NCI-H1105 (cell line): ENCODE measurements at places on chromosomes 6 and 20.
A peak's percentile ranks its signal among the peaks of the same experiment; 100 is the strongest.

- DNase-seq: no peak
Measured at GRCh38 chr20:39773380-39774000, 811.3 kb downstream of the DHX35 start.

- no peak for DNase-seq
Measured at GRCh38 chr6:130503146-130503545, 137.3 kb downstream of the TMEM200A start.

DNA sequence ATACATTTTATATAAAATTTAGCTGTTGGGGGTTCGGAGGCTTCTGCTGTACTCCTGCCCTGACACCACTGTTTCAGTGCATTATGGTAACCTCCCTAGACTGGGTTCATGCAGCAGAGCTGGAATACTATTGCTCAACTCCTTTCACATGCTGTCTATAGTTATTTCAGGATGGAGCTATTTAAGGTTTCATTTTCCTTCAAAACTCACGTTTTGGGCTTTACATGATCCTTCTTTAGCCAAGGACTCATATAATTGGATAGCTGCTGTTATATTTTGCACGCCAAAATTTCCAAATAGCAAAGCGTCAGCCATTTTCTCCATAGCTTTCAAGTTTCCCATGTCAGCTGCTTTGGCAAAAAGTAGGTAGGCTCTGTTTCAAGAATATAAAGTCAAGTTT is 76.8 kb downstream of the SEL1L2 start:
- DNase-seq: no peak

GRCh38 chr20:39713076-39713840 is 751.1 kb downstream of the DHX35 start:
- no peak for DNase-seq

GRCh38 chr6:168119539-168119938 is 40.5 kb upstream of the FRMD1 start:
- no peak for DNase-seq

DNA sequence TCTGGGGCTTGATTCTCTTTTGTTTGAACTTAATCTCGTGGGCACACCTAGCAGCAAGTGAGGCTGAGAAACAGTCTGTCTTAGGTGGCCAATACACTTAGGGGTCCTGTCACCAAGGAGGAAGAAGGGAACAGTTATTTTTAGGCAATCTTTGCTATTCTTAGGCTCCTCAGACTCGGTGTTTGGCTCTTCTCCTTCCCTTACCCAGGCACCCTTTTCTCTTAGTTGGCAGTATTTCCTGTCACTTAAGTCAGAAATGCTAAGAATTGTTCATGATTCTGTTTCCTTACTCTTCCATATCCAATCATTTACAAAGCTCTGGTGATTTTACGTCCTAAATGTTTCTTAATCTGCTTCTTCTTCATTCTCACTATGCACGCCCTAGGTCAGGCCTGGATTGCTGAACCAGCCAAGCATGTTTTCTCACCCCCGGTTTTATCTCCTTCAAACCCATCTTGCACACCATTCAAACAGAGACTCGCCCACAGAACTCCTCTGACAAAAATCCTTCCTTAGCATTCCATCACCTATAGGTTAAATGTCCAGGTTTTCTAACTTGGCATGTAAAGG is 45.2 kb upstream of the TMEM217 start:
- DNase-seq: no peak

DNA sequence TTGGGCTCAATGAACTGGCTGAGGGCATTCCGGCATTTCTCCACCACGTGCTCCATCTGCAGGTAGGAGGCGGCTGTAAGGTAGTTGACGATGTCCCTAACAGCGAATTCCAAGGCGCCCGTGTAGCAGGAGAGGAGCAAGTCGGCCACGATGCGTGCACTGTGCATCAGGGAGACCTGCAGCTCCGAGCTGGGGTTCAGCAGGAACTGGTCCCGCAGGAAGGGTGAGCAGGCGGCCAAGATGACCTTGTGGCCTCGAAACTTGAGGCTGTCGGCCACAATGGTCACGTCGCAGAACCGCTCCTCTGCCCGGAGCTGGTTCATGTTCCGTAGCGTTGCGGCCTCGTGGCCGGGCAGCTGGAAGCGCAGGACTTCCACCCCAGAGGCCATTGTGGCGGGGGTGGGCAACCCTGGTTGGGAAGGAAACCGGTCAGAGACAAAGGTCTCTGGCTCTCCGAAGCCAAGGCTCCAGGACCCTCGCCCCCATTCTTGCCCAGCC is 920 bp downstream of the ZBTB12 start:
- no peak for DNase-seq

DNA sequence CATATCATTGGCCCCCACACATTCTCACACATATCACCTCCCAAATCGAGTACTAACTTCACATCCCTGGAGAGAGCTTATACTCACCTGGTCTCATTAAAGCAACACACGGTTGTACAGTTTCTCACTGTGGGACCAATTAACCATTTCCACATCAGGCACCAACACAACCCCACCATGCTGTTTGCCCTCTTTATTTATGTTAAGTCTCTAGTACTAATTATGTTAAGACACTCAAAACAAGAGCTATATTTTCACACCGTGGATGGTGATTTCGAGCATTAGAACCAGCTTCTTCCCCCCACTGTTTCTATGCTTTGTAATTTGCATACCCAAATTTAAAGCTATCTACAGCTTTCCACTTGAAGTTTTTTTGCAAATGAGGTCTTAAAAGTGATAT is 6.3 kb downstream of the SCML4 start:
- DNase-seq: no peak

GRCh38 chr6:111818539-111819226 is 54.6 kb downstream of the FYN start:
- DNase-seq: no peak

- peak; percentile 97 for DNase-seq
Measured at GRCh38 chr6:24583463-24584381, 62.3 kb downstream of the KIAA0319 start.

DNA sequence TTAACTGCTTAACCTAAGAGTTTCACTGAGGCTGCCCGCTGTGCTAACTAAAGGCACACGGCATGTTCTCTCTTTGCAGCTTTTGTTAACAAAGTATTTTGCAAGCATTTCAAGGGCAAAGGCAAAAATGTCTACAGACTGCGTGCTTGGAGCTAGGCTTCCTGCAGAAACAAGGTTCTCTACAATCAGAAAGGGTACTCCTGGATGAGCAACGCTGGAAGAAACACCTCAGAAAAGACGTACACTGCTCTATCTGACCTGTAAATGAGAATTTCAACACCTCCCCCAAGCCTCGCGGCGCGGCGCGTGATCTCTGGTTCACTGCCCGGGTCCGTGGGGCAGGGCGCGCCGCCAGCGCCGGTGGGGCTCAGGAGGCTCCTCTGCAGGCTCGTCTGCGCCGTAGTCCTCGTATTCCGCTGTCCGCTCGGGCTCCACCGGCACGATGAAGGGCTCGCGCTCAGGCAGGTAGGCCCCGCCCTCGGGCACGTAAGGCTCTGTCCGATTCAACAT is 120.9 kb downstream of the COL12A1 start:
- peak; percentile 15 for DNase-seq

DNA sequence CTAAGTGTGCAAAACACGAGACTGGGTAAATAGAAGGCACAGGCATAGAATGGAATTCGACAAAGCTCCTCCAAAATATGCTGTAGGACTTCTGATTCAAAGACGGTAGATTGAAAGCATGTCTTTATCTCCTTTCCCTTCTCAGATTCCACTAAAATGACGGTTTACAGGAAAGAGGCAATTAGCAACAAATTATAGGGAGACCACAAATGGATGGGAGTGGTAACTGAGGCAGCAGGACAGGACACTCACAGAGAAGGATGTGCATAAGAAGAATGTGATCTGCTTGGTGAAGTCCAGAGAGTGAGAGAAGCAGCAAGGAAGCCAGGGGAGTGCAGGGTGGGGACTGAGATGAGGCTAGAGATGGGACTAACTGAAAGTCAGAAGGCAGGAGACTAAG is 113.4 kb upstream of the MRPS10 start:
- no peak for DNase-seq

DNA sequence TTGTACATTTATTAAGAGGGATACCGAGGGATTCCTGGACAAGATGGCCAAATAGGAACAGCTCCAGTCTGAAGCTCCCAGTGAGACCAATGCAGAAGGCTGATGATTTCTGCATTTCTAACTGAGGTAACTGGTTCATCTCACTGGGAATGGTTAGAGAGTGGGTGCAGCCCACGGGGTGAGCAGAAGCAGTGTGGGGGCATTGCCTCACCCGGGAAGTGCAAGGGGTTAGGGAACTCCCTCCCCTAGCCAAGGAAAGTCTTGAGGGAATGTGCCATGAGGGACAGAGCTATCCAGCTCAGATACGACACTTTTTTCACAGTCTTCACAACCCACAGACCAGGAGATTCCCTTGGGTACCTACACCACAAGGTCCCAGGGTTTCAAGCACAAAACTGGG is 10.7 kb upstream of the TAAR2 start:
- no peak for DNase-seq

DNA sequence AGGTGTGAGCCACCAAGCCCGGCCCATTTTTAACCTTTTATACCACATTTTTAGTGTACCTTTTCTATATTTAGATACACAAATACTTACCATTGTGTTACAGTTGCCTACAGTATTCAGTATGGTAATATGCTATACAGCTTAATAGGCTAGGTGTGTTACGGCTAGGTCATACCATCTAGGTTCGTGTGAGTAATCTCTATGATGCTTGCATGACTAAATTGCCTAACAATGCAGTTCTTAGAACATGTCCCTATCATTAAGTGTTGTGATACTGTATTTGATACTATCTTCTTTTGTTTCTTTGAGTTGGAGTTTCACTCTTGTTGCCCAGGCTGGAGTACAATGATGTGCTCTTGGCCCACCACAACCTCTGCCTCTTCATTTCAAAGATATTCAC is 387.7 kb upstream of the SASH1 start:
- DNase-seq: no peak

GRCh38 chr6:148347441-148348054 is 4.9 kb downstream of the SASH1 start:
- DNase-seq: no peak

DNA sequence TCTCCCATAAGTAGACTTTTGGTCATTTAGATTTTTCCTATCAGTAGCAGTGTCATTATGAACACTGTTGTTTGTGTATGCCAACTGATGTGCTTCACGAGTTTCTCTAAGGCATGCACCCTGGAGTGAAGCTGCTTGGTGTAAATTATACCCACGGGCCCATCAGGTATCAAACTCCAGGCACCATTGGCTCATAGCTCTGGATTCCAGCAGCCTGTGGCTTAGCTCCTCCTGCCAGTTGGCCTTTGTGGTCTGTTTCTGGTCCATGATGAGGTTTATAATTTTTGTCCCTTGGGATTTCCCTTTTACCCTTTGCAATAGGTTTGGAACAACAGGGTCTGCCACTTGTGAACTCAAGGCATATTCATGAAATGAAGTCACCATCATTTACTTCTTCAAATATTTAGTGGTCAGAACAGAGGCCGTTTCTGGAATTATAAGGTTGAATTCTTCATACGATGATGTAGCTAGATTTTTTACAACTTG is 350.5 kb downstream of the PRL start:
- no peak for DNase-seq

DNA sequence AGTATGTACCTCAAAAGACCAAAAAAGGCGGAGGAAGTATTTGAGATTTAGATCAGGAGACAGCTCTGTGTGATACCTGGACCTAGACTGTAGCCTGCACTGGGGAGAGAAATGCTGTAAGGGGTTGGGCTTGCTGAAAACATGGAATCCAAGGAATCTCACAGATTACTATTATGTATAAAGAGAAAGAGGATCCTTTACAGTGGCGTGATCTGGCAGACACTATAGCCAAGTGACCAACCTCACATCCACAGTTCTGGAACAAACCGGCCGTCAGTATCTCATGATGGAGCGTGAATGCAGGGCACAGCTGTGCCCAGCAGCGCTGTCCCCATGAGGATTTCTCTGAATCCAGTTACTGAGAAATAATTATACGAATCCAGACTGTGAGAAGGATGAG is 12.3 kb downstream of the DDX27 start:
- DNase-seq: no peak

DNA sequence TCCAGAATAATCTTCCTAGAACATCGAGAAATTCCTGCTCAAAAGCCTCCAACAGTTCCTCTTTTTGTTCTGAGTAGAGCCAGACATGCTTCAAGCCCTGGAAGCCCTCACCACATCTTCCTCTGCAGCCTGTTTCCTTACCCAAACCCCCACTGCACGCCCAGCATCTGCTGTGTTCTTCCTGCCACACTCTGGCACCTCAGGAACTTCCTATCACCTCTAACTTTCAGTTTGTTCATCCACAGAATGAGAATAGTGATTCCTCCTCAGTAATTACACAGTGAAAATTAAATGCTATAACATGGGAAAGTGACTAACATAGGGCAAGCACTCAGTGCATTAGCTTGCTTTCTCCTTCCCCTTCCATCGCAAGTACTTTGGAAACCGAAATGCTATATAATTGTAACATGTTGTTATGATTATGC is 26.3 kb downstream of the C6orf89 start:
- no peak for DNase-seq

GRCh38 chr6:111013144-111013915 is 31.5 kb downstream of the RPF2 start:
- DNase-seq: peak; percentile 40

GRCh38 chr20:45010399-45010828 is 44.1 kb downstream of the STK4 start:
- DNase-seq: no peak

- DNase-seq: no peak
Measured at GRCh38 chr6:109308018-109308492, 74.2 kb downstream of the CD164 start.

DNA sequence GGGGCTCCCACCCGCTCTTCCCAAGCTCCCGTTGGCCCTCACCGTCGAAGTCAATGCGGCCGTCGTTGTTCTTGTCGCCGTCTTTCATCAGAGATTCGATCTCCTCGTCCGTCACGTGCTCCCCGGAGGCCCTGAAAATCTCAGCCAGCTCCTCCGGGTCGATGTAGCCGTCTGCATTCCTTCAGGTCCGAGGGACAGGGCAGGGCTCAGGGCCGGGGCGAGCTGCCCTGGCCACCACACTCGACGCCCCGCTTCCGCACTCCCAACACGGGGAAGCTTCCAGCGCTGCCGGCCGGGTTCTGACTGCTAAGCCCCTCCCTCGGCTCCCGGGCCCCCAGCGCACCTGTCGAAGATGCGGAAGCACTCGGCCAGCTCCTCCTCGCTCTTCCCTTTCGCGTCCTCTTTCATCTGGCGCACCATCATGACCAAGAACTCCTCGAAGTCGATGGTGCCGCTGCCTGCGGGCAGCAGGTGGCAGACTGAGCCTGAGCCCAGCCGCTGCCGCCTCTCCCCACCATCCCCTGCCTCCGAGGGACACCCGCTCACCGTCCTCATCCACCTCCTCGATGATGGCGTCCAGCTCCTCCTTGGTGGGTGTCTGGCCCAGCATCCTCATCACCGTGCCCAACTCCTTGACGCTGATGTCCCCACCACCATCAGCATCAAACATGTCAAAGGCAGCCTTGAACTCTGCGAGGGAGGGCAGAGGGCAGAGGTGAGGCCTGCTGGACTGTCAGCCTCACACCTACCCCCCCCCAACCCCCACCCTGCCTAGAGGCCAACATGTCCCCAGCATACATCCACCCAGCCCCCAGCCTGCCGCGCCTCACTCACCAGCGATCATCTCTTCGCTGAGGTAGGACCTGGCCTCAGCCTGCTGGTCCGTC is 2.9 kb downstream of the TNNC2 start:
- DNase-seq: no peak
